Sciatic nerve (tissue), 2 donors: ENCODE measurements at places on chromosomes 13 and 19. TPM values are rescaled to one million over a fixed set of nuclear protein-coding genes. Genes with fewer than 3 reads are reported as not detected.

The CGB1 gene
- total RNA-seq: not detected

DNA sequence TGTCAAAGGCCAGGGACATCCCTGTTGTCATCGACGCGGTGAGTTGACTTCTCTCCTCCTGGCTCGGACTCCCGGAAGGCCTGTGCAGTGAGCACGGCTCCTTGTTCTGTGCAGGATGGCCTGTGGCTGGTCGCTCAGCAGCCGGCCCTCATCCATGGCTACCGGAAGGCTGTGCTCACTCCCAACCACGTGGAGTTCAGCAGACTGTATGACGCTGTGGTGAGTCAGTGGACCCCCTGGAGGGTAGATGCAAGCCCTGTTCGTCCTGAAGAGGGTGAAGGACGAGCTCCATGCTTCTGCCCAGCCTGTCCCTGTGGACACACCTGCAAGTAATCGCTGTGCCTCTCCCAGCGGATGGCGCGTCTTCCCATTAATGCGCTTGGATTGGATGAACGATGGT, 19.2 kb downstream of the NAXD start:
- DNase-seq: no peak

The ZNF763 gene
- 6.6 TPM for total RNA-seq

DNA sequence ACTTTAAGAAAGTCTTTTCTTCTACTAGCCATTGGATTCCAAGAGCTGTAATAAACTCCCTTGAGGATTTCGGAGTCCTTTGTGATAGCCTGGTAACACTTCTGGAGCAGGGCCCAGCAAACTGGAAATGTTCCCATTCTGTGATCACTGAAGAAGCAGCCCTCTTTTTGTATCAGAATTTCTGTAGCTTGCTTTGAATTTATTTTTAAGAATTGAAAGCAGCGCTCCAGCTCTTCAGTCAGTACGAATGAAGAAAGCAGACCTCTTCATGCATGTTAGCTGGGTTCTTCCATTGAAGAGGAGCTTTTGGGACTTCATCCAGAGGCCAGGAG, 141.5 kb downstream of the AKAP11 start:
- DNase-seq: no peak

DNA sequence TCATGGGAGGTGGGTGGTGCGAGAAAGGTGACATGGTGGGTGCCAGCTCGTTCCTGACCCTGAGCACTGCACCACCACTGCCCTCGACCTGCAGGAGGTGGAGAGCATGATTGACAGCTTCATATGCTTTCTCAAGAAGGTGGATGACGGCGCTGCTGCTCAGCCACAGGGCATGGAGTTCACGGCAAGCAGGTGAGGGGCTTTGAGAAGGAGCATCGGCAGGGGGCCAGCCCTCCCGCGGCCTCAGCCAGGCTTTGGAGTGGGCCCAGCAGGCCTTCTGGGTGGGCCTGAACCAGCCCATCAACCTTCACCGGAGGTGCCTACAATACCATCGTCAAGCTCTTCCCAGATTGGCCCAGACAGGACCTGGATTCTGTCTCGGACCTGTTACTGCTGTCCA, 18.9 kb upstream of the ZNF14 start:
- no peak for DNase-seq

DNA sequence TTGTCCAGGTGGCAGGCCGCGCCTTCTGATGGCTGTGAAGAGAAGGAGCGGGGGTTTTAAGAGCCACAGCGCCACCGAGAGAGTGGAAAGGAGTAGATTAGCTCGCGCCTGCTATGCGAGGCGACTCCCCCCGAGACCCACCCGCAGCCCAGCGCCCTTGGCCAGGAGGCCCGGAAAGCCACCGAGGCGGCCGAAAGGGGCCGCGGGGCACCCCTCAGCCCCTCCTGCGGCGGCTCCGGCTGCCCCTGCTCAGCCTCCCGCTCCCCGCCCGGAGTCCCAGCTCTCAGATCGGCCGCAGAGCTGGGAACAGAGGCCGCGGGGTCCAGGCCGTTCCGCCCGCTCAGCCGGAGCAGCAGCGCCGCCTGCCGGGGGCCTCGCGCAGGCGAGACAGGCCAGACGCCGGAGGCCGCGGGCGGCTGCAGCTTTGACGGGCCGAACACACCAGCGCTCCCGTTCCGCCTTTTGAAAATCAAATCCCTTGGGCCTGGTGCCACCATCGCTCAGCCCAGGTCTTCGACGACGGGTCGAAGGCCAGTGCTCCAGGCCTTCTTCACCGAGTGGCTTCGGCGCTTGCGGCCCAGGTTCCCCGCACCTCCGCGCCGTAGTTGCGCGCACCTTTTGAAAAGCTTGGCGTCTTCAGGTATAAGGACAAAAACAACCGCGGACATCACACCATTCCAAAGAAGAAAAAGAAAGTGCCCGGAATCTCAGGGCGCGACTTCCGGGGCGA, 15.3 kb downstream of the CDX2 start:
- DNase-seq: peak; percentile 79

The PRMT1 gene
- 103 TPM for total RNA-seq

DNA sequence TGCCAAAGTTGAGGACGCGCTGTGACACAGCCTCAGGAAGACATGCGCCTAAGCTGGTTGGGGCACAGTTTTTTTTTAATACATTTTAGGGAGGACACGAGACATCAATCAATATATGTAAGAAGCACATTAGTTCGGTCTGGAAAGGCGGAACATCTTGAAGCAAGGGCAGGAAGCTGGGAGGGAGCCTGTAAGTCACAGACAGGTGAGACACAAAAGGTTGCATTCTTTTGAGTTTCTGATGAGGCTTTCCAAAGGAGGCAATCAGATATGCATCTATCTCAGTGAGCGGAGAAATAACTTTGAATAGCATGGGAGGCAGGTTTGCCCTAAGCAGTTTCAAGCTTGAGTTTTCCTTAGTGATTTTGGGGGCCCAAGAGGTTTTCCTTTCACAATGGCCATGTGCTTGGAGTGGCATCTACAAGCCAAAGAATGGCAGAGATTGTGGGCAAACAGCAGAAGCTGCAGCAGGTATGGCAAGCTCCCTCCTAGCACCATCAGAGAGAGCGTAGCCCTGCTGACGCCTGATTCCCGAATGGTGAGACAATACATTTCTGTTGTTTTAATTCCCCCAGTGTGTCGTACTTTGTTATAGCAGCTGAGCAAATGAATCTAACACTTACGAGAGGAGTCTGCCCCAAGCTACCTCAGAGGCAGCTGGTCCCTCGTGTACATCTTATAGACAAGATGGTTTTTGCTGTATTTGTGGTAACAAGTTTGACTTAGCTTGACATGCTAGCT, 99.5 kb upstream of the TMTC4 start:
- no peak for DNase-seq

DNA sequence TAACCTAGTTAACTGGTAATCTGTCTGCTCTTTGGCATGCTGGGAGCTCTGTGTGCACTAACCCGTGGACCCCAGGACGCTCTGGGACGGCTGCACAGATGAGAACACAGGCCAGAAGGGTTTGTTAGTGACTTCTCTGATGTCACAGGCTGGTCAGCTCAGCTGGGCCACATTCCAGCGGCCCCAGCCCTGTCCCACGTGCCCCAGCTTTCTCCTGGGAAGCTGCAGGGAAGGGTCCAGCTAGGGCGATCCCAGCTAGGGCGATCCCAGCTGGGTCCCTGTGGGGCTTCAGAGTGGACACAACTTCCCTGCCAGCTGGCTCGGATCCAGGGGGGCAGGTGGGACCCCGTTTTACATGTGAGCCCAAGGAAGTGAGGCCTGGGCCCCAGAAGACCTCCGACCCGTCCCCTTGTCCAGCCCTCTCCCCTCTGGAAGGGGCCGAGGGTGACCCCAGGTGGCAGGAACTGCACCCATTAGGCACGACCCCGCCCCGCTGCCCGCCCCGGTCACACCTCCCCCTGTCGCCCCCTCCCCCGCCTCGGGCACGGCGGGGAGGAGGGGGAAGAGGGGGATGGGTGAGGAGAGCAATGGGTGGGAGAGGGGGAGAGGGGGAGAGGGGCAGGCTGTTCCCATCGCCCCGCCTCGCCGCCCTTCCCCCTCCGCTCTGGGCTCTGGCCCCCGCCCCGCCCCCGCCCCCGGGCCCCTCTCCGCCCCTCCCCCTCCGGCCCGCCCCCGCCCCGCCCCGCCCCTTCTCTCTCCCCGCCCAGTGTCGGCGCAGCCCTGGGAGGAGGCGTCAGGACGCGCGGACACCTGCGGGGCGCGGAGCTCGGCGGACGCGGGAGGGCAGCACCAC, 75.2 kb upstream of the MCF2L start:
- no peak for DNase-seq

The SPRYD7 gene
- total RNA-seq: 7.8 TPM

- DNase-seq: no peak
Measured at GRCh38 chr19:58400316-58400915, 5.0 kb downstream of the RNF225 start.

The DPF1 gene
- total RNA-seq: not detected

GRCh38 chr13:81738364-81738763, 1397.4 kb upstream of the SPRY2 start:
- no peak for DNase-seq

DNA sequence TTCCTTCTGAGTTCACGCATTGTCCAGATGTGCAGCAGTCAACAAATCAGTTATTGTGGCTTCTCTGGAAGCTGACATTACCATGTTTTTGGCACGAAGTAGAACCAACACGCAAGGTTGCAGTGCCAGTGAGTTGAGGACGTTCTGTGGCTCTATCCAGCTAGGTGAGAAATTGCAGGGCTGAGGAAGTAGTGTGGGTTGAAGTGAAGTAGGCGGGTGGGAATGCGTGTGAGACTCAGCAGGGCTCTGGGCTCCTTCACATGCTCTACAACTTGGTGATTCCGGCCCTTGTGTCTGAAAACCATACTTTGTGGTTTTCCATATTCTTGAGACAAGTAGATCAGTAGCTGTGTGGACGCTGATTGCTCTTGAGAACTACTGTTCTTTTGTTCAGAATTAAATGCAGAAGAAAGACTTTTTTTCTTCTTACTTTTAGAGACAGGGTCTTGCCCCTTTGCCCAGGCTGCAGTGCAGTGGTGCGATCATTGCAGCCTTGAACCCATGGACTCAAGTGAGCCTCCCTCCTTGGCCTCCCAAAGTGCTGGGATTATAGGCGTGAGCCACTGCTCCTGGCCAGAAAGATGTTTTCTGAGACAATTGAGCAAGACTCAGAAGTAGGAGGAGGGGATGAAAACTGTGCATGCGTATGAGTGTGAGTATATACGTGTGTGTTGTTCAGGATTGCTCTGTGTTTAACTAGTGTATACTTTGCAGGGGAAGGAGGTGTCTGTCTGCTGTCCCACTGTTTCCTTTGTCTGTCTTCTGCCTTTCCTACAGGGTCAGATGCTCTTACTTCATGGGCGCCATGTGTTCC, 46.2 kb downstream of the GATAD2A start:
- no peak for DNase-seq

The PEX11G gene
- 4.7 TPM for total RNA-seq

DNA sequence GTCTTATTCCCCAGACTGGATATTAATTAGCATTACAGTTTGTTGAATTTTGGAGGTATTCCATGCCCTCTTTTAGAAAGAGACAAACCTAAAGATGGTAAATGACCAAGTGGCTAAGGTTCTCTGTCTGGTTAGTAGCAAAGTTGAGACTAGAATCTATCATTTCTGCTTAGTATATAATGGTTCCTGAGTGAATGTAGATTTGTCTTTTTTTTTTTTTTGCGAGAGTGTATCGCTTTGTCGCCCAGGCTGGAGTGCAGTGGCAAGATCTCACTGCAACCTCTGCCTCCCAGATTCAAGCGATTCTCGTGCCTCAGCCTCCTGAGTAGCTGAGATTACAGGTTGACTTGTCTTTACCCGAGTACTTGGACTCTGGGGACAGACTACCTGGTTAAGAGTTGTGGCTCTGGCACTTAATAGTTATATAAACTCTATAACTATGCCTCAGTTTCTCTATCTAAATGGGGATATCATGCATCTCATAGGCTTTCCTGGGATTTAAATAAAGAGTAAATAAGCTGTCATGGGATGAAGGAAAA, 2.7 kb downstream of the NAA16 start:
- no peak for DNase-seq

GRCh38 chr19:46042252-46042883, 1.6 kb upstream of the IGFL4 start:
- no peak for DNase-seq

The LILRA1 gene
- total RNA-seq: 2.3 TPM
